ENCODE measurements at places on chromosomes 12 and 14.

DNA sequence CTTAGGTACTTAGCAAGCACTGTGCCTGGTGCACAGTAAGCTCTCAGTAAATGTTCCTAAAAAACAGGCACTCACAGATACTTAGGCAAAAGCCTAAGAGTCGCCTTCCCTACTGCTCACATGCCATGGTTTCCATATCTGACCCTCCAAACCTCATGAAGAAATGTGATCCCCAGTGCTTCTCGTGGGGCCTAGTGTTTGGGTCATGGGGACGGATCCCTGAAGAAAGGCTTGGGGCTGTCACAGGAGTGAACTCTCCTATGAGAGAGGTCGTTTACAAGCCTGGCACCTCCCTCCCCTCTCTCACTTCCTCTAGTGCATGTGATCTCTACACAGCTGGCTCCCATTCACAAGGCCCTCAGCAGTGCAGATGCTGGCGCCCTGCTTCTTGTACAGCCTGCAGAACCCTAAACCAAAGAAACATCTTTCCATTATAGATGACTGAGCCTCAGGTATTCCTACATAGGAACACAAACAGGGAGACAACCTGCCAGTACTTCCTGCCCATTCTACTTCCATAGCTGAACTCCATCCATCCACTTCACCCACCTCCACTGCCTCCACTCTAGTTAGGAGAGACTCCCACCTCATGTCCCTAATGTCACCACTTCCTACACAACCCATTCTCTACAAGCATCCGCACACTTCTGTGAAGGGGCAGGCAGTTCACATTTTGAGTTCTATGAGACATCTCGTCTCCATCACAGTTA, 2.9 kb downstream of the SLC15A4 start:
- peak; percentile 94 for DNase-seq

- no peak for DNase-seq
Measured at GRCh38 chr12:114479831-114480230, 73.9 kb upstream of the TBX5 start.

DNA sequence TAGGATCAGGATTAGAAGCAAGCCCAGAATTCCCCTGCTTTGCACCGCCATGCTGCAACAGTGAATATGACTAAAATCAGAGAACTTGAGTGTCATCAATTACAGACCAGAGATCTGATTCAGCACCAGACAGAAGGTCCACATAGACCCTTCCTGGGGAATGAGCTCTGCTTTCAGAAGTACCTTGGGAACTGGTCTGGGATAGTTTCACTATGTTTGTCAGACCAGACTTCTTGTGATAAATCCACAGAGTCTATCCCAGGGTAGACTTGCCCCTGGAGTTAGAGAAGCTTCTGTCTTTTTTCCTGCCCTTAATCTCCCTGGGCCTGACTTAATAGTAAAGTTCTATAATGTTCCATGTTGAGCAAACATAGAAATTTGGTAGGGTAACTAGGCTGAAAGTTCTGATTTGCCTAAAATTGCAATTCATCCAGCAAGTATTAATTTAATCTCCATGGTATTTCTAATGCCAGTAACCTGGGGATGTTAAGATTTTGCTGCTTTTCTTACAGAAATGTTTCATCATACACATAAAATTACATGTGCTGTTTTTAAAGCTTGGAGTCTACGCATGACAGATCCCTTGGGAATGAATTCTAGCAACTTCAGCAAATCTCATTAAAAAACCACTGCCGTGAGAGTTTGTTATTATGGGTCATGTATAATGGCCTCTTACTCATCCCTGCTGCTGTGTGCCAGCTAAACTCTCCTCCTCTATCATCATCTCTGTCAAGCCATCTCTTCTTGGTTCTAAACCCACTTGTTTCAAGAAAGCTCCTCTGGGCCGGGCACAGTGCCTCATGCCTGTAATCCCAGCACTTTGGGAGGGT, 61.3 kb upstream of the METAP2 start:
- no peak for DNase-seq

DNA sequence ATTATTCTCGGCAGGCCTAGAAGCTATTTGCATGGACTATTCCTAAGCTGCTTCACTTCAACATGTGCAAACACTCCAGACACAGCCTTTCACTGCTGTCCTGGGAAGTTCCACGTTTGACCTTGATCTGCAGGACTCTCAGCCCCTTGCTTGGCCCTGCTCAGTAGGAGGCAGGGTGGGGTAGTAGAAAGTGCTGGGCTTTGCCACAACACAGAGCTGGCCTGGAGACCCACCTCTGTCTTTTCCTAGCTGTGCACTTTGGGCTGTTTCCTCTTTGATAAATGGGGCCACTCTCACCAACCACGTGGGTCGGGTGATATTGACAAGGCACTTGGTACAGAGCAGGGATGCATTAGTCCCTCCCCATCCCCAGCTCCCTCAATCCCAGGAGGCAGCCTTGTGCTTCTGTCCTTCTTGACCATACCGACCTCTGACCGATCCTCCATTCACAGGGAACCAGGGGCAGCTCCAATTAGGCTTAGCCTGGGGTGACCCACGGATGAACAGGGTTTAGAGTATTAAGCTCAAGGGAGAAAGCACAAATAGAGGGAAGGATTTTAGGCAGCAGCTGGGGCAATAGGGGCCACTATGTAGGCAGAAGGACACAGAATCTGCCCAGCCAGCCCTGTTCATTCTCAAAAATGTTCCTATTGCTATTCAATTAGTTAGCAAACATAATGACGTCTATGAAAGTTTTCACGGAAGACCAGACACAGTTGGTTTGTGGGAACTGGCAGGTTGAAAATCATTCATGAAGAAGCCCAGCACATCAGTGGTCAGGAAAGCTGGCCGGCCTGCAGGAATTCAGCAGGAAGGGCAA, 63.3 kb downstream of the SYNE3 start:
- DNase-seq = no peak

DNA sequence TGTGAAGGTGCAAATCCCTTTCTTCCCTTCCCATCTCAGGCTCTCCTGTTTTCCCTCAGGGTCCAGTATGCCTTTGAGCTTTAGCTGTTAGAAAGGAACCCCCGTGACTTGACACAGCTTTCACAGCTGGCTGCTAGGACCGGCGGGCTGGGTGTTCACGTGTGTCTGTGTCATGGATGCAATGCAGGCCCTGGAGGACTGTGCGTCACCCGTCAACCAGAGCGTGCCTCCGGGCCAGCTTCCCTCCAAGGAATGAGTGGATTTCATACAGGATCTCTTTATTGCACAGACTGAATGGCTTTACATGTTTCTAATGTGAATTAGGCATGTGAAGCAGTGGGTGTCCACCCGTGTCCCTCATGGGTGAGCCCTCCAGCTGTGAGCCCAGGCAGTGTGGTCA, 77.4 kb downstream of the AACS start:
- DNase-seq = no peak

GRCh38 chr14:46018846-46019420, 632.6 kb downstream of the RPL10L start:
- DNase-seq = no peak

DNA sequence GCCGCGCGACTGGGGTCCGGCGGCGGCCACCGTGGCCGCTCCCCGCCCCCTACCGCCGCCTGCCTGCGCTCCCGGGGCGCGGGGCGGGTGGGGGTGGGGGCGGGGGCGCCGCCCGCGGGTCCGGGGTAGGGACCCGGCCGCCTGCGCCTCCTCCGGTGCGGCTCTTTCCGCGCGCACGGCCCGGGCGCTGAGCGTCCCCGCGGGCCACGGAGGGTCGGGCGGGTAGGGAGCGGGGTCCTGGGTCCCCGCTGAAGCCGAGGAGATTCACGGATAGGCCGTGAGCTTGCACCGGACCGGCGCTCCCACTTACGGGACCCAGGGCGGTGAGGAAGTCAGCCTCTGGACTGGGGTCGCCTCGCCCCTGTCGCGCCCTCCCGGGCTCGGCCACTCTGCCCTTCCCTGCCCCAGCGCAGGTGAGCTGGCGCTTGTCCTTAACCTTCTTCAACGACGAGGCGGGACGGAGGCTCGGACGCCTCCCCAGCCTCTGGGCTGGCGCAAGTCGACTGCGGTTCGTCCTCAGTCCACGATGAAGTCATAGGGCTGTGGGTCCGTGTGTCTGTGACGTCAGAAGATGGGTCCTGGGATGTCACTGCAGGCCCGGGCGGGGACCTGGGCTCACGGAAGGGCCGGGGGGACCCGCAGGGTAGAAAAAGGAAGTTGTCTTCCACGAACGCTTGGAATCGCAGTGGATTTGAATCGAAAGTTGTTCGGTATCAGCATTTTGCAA, 514 bp downstream of the FBXO34 start:
- DNase-seq = peak; percentile 84

DNA sequence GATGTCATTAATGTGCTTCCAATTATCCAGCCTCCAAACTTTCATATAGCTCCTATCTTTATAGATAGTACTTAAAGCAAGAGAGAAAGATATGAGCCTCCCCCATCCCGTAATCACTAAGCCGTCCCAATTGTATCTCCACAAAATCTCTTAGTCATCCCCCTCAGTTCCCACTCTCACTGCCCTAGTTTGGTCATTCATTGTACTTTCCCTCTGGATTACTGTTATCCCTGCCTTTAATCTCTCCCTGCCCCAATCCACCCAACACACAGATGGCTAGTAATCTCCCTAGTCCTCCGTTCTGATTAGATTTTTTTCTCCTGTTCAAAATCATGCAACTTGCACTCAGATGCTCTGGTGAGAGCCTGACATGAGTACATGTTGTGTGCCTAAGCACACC, 5.4 kb upstream of the BCAT1 start:
- no peak for DNase-seq

- peak; percentile 58 for DNase-seq
Measured at GRCh38 chr14:75673345-75674035, 12.4 kb downstream of the TTLL5 start.

DNA sequence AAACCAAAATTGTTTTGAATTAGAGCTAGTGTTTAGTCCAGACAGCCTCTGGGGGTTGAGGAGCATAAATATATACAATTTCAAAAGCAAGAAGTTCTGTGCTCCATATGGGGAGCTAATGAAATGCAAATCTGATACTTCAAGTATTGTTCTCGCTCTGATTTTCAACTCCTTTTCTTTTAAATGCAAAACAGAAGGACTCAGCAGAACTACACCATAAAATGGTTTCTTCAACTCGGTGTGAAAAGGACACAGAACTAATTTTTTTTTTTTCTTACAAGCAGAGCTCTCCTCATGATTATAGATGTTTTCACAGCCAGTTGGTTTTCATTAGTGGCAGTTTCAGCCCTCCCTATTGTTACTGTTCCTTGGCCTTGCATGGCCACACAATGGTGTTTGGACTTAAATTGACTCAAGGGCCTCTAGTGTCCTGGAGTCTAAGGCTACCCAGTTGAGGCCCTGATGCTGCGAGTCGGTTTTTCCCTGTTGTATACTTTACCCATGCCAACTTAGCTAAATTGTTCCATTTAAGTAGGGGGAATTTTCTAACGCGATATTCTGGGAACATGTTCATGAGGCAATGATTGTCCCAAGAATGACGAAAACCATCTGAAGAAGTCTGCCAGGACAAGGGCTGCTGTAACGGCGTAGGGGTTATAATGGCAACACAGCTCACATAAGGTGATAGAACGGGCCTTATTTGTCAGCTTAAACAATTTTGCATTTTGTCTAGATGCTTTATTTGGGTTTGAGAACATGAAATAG, 120.3 kb downstream of the GPR135 start:
- no peak for DNase-seq

- no peak for DNase-seq
Measured at GRCh38 chr14:34030864-34031263, 80.0 kb upstream of the EGLN3 start.

GRCh38 chr12:67026487-67027246, 242.5 kb upstream of the CAND1 start:
- no peak for DNase-seq

- DNase-seq = no peak
Measured at GRCh38 chr12:131990066-131990979, 40.6 kb downstream of the EP400 start.

DNA sequence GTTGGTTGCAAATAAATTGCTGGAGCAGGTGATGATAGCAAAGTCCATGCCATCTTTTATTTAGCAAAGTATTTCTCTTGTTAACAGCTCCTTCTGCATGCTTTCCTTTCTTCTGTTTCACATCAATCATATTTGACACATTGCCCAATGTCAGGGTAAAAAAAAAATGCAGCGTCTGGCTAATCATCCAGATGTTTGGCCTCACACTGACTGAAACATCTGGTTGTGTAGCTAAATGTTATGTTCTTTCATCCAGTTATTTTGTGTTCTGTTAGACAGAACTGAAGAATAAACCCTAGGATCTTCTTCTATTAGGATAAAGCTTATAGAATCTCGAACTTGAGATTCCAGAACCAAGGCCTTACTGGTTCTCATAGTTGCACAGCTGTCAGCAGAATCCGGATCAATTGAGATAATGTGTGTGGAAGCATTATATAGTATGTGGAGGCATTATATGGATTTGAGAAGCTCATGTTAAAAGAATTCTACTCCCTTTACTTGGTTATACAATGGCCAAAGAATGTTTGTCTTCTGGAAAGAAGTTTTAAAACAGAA, 859.2 kb downstream of the DIO2 start:
- no peak for DNase-seq

DNA sequence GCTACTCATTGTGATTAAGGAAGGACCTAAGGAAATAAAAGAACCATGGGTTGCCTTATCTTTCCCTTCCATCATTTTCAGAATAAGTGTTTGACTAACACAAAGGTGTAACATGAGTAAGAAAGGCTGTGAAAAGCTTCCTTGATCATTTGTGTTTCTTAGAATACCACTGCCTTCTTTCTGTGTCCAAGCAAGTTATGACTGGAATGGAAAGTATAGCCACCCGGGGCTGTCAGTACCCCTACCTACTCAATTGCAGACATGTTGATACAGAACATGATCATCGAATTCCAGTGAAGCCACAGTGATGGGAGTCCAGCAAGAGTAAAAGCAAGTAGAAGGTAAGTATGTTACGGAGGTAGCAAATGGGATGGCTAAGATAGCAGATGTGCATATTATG, 209.8 kb downstream of the PELI2 start:
- no peak for DNase-seq

- no peak for DNase-seq
Measured at GRCh38 chr12:112777387-112778310, 13.9 kb upstream of the RPH3A start.

GRCh38 chr12:57904426-57904825, 36.9 kb upstream of the ATP23 start:
- no peak for DNase-seq

GRCh38 chr12:48927261-48927660, 2.0 kb upstream of the FKBP11 start:
- DNase-seq = no peak

DNA sequence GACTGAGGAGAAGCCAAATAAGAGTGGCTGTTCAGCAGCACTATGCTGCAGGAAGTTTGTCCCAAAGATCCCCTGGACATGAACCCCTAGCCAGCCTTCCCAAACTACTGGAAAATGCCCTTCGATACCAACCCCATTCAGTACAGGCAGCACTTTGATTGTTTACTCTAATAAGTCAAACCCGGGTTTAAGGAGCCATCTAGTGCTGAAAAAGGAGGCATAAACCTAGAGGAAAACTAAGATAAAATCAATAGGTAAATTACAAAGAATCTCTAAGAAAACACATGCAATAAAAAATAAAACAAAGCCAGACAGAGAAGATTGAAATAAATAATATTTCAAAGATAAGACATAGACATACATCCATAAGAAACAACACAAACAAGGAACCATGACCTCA, 771.6 kb downstream of the RPS29 start:
- no peak for DNase-seq

- peak; percentile 74 for DNase-seq
Measured at GRCh38 chr12:94812345-94812744, 162.0 kb upstream of the TMCC3 start.

Data from GM12865 (cell line).